T follicular helper cell (primary cell): ENCODE measurements at places on chromosomes 5 and 9.

DNA sequence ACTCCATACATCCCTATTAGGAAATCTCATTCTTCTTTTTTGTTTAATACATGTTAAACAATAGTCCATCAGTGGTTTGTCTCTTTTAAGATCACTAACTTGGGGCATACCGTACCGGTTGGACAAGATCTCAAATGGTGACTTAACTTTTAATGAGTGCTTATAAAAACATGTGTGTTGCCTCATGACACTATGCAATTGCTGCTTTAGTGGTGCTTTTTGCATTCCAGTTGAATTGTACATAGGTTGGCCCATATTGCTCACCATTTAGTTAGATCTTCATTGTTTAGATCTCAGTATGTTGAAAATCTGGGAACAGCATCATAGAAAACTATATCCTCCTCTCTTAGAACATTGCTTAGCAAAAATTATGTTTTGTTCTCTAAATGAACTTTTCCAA lies 17.8 kb downstream of the C9orf85 start:
- DNase-seq, result no peak

- DNase-seq, result no peak
Observed at GRCh38 chr9:126470241-126470993, 143.3 kb upstream of the LMX1B start.

GRCh38 chr9:79756414-79756813 lies 184.6 kb downstream of the TLE4 start:
- DNase-seq, result no peak

DNA sequence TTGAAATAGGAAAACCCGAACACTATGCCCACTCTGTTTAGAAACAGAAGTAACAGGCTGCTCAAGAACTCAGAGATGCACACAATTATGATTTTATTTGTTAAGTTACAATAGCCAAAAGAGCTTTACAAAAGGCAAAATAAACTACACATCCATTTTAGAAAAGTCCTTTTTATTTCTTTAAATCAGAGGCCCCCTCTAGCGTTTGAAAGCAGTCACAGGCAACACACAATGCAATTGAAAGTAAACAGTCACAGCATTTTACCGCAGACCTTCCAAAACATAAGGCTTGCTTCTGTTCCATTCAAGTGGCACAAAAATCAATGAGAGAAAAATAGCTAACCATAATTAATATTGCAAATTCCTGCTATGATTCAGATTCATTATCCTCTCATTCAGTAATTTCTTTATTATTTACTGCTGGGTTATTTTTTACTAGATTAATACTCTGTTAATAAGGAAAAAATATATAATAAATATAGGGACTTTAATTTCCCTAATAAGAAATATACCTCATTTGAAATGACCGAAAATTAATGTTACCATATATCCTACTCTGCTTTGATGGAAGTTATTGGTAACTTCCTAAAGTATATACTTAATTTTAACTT lies 78.3 kb downstream of the CEP120 start:
- DNase-seq, result no peak

DNA sequence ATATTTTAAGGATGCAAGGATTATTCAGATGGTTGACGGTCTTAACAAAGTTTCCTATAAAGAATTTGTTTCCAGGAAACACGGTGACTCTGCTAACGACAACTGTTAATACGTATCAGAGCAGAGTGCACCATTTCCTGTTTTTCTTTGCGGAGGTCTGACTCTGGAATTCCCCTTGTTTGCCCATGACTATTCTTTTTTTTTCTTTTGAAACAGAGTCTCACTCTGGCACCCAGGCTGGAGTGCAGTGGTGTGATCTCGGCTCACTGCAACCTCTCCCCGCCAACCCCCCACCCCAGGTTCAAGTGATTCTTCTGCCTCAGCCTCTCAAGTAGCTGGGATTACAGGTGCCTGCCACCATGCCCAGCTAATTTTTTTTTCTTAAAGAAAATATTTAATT lies 115.9 kb downstream of the CDC42SE2 start:
- DNase-seq, result peak; percentile 69

DNA sequence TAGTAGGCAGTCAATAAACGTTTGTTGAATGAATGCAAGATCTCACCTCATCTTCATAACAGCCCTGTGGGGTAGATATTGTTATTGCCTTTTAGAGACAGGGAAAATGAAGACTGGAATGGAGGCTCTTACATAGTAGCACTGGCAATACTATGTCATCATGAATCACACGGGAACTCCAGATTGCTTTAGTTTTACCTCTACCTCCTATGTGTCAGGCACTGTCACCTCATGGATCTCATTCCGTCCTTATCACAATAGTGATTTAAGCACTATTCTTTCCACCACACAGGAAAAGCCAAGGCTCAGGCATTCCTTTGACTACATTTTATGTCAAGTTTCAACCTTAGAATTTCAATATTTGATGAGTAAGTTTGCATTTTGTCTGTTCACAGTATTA lies 2.9 kb upstream of the EPB41L4B start:
- no peak for DNase-seq

DNA sequence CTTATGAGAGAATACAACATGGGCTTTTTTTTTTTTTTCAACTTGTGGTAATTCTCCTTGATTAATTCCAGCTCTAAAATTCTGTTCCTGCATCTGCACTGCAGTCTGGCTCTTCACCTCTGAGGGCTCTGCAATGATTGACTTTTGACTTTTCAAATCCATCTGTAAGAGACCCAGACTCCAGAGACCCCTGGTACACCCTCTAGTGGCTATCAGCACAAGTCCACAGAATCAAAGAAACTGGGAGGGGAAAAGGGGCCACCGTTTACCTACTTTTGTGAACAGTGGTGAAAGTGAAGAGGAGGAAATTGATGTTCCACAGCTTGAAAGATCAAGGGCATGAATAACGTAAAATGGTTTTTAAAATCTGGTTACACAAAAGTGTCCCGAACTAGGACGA lies 151.6 kb downstream of the SLIT3 start:
- DNase-seq, result no peak
